Right ventricle myocardium inferior (tissue), 1 donor: ENCODE measurements at places on chromosomes 4 and X.

GRCh38 chr4:24240655-24241054 is 343.7 kb downstream of the DHX15 start:
- no peak for DNase-seq

DNA sequence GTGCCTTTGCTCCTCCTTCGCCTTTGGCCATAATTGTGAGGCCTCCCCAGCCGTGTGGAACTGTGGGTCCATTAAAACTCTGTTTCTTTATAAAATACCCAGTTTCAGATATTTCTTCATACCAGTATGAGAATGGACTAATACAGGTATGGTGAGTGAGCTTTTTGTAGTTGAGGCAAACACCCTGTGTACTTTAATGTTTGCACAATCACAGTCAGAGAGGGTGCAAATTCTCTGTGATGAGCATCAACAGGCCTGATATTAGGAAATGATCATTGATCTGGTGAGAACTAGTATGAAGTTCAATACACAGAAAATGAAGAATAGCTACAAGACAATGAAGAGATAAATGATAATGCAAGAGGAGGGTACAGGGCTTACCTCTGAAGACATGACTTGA is 744.6 kb downstream of the RPA4 start:
- DNase-seq: no peak

DNA sequence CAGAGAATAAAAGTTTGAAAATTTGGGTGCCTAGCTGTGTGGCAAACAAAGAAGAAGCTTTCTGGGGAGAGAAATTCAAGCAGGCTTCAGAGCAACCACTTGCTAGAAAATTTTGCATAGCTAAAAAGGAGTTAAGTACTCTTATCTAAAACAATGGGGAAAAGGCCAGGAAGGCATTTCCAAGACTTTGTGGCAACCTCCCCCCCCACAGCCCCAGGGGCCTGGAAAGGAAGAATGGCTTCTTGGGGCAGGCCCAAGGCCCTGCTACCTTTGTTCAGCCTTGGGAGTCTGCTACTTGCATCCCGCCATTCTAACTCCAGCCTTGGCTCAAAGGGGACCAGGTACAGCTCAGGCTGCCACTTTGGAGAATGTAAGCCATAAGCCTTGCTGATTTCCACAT is 102.2 kb downstream of the PTCHD1 start:
- no peak for DNase-seq

GRCh38 chrX:46251755-46252154 is 293.5 kb downstream of the ZNF674 start:
- no peak for DNase-seq

GRCh38 chr4:73763877-73764276 is 23.5 kb downstream of the CXCL8 start:
- DNase-seq: no peak

- DNase-seq: no peak
These were observed 590 bp downstream of the GABRA2 start for GRCh38 chr4:46389301-46389775.

DNA sequence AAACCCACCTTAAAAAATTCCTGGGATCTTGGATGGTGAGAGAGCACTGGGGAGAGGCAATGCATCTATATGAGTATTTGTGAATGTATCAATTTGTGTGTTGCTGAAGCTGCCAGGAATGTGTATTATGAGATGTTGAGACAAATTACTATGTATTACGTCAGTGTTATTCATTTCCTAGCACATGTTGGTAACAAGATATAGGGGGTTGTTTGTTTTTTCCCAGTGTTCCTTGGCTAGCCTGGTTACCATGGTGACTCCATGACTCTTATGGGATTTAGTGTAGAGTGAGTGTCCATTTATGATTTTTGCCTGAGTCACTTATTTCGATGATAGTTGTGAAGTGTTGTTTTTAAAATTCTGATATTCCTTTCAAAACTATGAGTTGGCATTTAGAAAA is 65.6 kb downstream of the RAB40A start:
- no peak for DNase-seq

DNA sequence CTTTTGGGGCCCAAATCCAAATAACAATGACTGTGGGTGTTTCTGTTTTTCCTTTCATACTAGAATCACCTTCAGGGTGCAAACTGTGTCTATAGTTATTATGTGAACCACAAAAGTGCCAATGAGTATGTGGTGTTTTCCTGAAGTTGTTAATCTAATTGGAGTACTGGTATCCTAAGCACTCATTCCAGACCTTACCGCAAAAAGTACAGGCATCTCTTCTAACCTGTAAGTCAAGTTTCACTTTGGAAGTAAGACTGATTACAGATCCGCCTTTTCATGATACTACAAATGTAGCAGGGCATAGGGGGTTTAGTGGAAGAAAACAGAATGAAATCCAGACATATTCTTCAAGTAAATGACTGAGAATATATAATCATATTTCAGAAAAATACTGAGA is 16.1 kb downstream of the COQ2 start:
- DNase-seq: no peak

DNA sequence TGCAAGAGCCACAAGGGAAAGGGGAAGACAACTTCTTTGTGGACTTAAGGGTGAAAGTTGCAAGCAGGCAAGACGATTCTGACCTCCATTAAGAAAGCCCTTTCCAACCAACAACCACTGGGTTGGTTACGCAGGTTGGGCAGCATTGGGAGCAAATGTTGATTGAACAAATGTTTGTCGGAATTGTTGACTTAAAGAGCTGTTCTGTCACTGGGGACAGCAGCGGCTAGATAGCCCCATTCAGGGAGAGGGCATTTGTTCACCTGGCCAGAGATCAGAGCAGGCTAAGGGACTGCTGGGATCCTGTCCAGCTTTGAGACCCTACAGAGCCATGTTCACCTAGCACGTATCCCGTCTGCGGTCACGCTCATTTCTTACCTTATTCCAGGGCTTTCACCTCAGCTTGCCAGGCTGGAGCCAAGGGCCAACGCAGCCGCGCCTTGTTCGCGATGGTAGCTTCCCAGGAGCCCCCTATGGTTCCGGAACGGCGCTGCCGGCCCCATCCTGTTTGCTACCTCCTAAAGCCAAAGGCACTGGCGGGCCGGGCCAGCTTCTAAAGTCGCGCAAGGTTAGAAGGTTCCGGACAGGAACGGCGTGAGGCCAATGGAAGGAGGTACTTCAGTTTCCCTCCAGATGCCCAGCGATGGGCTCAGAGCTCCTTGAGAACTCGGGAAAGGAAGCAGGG is 24.6 kb downstream of the F9 start:
- DNase-seq: no peak

DNA sequence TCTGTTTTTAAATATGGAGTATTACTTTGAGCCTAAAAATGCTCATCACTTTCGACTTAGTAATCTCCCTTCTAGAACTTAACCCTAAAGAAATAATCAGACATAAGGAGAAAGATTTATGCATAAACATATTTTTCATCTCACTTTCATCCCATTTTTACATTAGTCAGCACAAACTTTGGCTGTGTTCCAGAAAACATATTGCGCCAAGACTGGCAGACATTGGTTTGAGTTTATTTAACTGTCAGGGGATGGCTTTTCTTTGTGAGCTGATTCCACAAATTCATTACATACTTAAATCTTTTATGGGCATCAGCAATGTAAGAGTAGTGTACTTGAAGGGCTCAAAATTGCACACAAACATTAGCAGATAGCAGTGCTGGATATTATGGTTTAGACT is 23.7 kb downstream of the MAOA start:
- no peak for DNase-seq

DNA sequence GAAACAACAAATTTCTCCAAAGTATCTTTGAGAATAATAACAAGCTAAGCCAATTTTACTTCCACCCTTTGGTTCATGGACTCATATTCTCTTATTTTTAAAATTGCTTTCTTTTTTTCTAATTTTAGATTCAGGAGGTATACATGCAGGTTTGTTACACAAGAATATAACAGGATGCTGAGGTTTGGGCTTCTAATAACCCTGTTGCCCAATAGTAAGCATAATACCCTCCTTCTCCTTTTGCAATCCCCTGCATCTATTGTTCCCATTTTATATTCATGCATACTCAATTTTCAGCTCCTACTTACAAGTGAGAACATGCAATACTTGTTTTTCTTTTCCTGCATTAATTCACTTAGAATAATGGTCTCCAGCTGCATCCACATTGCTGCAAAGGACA is 202.3 kb upstream of the FSTL5 start:
- no peak for DNase-seq

DNA sequence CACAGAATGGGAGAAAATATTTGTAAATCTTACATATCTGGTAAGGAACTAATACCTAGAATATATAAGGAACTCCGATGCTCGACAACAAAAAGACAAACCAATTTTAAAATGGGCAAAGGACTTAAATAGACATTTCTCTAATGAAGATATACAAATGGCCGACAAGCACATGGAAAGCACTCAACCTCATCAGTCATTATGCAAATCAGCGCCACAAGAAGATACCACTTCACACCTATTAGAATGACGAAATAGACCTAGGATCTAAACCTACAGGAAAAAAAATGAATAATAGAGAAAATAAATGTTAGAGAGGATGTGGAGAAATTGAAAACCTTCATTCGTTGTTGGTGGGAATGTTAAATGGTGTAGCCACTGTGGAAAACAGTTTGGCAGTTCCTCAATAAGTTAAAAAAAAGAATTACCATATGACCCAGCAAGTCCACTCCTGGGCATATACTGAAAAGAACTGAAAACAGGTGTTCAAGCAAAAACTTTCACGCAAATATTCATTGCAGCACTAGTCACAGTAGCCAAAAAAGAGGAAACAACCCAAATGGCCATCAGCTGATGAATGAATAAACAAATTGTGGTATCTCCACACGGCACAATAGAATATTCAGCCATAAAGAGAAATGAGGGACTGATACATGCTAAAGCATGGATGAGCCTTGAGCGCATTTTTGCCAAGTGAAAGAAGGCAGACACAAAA is 57.3 kb upstream of the WDR19 start:
- DNase-seq: no peak

- peak; percentile 40 for DNase-seq
These were observed 82.4 kb downstream of the PRDM5 start for GRCh38 chr4:120839974-120840751.

GRCh38 chr4:11365039-11365438 is 63.7 kb downstream of the HS3ST1 start:
- no peak for DNase-seq

GRCh38 chr4:138078253-138078652 is 163.9 kb downstream of the SLC7A11 start:
- no peak for DNase-seq

GRCh38 chrX:120365320-120365719 is 3.4 kb downstream of the ATP1B4 start:
- DNase-seq: peak; percentile 61

GRCh38 chr4:93671093-93671492 is 157.5 kb upstream of the ATOH1 start:
- DNase-seq: no peak

DNA sequence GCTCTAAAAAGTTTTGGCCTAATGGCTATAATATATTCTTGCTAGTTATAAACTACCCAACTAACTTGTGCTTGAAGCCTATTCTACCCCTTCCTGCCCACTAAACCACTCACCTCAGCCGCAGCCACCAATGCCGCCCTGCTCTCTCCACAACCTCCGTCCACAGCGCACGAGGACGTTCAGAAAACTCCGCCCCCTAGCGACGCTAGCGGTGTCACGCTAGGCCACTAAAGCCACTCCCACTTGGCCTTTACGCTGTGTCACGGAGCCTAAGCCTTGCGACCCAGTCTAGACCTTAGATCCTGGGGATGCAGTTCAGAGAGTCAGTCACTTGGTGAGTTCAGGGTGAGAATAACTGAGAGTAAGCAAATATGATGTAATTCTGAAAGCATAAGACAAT is at the start of gene TEX11:
TEX11 (minus strand) TSS at position 171 of the 400 bp plus-strand sequence. CDS start 922 bp downstream, outside the sequence.
- no peak for DNase-seq

DNA sequence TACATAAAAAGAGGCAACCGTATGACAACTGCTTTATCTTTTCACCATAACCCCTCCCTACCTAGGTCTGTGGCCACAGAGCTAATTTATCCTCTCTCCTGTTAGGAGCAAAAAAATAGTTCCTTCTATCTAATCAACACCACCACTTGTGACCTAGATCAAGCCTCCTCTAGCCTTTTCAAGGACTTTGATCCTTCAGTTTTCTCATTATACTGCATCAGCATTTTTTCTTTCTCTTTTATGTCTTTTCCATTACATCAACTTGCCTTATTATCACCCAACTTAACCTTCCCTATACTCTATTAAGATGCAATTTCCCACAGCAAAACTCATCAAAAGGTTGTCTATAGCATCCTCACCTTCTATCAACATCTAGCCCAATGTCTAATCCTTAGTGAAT is 211.0 kb downstream of the ANKRD50 start:
- DNase-seq: no peak

GRCh38 chr4:119041951-119042560 is 93.6 kb upstream of the MYOZ2 start:
- DNase-seq: no peak

DNA sequence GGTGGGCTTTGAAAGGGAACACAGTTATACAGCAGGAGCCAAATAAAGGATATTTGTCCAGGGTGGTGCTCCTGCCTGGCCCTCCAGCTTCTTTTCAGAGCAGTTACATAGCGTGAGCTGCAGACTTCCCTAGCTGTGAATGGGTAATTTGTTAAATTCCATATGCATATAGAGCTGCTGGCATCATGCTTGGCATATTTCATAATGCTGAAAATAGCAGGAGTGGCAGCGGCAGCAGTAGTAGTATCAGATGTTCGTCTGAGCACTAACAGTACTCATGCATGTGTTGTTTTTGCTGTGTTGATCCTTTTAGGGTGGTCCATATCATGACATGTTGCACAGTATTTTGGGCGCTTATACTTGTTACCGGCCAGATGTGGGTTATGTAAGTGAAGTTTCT is 33.6 kb upstream of the TADA2B start:
- DNase-seq: no peak

DNA sequence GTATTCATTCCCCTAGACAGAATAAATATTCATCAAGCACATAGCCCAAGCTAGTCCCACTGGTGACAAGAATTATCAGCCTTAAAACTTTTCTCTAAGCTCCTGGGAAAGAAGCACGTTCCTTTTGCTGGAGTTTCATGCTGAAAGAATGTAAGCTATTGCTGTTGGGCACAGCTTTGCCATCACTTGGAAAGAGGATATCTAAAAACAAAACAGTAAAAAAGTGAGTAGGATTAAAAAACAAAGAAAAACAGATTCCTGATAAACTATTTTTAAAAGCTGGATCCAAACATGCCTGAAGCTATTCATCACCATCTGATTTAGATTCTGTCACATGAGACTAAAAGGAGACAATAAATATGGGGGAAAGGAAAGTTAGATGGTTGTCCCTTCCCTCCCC is 176.8 kb downstream of the SCFD2 start:
- DNase-seq: no peak

DNA sequence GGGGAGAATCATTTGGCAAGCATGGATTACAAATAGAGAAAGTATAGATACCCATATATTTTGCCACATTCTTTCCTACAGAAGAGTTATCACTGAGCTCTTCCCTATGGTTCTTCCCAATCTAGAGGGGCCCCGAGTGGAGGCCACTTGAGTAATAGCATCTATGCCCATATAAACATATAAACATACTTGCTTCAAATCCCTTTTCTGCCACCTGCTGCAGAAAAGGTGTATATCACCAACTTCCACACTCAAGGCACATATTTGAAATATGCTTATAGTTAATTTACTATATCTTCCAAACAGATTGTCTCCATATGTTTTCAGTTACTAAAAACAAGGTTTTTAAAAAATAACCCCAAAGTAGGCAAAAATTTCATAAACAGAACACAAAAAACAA is 642.8 kb upstream of the DIPK2B start:
- DNase-seq: no peak
